CD4-positive, alpha-beta T cell treated with Interleukin-4 for 1 hour (primary cell): ENCODE measurements at places on chromosomes 3 and 15.

DNA sequence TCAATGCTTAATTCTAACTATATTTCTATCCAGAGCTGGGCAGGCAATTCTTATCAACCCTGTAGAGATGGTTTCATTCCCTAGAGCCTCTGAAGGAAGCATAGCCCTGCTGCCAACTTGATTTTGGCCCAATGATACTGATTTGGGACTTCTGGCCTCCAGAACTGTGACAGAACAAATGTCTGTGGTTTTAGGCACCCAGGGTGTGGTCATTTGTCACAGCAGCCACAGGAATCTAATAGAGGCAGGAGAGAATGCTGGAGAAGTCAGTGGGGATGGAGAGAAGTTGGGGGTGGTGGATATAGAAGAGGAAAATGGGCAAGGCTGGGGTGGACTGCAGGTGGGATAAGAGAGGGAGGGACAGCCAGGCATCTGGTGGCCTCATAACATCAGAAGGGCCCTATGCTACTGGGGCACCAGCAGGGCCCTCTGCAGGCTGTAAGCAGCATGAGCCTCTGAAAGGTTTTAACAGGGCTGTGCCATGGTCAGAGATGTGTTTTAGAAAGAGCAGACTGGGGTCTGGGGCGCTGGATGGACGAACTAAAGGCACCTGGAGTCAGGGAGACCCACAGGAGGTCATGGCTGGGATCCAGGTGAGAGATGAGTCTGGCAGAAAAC lies 19.8 kb downstream of the MRPS11 start:
- no peak for DNase-seq

GRCh38 chr3:52774066-52774713 lies 3.2 kb upstream of the ITIH1 start:
- no peak for DNase-seq

DNA sequence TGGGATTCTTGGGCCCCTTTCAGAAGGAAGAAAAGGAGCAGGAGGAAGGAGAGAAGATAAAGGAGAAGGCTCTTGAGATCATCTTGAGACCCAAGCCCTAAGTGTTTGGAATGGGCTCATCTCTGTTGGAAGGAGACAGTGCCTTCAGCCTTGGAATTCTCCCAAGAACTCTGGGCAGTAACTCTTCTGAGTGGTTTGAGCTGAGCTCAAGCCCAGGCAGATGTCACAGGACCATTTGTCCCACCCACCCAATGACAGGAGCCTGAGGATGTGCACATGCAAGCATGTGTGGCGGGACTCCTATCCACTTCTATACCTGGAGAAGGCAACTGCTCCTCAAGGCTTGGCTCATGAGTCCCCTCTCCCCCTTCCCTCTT lies 14.6 kb upstream of the TMEM40 start:
- DNase-seq, result no peak

GRCh38 chr3:2148561-2149340 lies 50.1 kb downstream of the CNTN4 start:
- no peak for DNase-seq

DNA sequence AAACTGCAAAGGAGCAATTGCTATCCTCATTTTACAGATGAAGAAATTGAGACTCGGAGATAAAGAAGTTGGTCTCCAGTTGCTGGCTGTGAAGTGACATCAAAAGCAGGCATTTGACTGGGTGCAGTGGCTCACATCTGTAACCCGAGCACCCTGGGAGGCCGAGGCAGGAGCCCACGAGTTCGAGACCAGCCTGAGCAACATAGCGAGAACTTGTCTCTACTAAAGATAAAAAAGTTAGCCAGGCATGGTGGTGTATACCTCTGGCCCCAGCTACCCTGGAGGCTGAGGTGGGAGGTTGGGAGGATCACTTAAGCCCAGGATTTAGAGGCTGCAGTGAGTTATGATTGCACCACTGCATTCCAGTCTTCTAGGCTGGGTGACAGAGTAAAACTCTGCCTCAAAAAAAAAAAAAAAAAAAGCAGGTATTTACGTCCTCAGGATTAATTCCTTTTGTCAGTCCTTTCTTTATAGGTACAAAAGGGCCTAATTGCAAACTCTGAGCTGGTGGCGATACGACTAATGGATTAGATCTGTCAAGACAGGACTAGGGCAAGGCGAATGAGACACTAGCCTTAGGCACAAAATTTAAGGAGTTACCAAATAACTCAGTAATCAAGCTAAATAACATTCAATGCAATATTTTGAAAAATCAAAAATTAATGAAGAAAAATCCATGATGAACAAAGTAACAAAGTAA lies 5.9 kb upstream of the DNASE1L3 start:
- no peak for DNase-seq

- no peak for DNase-seq
Observed at GRCh38 chr3:115804200-115804599, 180.9 kb downstream of the GAP43 start.

- DNase-seq, result no peak
Observed at GRCh38 chr15:47213883-47214282, 503.4 kb upstream of the SEMA6D start.

- DNase-seq, result no peak
Observed at GRCh38 chr3:14289590-14290461, 111.2 kb downstream of the LSM3 start.

- DNase-seq, result no peak
Observed at GRCh38 chr3:141333836-141334626, 34.3 kb upstream of the ZBTB38 start.

DNA sequence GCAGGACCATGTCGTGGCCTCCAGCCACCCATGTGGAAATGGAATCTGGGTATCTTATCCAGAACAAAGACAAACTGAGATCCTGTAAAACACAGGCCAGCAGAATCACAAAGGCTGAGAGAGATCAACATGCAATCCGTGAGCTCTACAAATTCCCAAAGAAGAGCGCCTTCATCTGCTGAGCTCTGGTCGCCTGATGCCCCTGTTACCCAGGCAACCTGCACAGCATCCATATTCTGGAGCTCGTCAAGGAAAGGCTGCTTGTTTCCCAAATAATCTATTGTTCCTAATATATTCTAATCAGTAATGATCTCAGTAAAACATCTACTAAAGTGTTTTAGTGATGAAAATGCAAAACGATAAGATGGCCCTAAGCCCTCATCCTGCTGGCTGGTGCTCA lies 133.6 kb downstream of the OCA2 start:
- no peak for DNase-seq

DNA sequence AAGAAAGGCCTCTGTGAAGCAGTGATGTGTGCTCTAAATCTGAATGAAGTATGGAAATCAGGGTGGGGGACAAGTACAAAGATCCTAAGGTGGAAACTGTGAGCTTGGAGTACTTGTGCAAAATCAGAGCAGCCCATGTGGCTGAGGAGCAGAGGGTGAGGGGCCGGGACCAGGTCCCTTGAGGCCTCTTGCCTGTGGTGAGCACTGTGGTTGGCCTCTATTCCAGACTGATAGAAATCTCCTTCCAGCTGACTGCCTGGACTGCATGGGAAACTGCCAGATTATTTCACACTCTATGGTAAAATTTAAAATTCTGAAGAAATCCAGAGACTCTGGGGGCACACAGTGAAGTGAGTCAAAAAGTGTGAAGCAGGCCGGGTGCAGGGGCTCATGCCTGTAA lies 81.4 kb downstream of the TM4SF4 start:
- DNase-seq, result no peak

GRCh38 chr3:32686713-32687112 lies 1.7 kb downstream of the CNOT10 start:
- DNase-seq, result no peak

DNA sequence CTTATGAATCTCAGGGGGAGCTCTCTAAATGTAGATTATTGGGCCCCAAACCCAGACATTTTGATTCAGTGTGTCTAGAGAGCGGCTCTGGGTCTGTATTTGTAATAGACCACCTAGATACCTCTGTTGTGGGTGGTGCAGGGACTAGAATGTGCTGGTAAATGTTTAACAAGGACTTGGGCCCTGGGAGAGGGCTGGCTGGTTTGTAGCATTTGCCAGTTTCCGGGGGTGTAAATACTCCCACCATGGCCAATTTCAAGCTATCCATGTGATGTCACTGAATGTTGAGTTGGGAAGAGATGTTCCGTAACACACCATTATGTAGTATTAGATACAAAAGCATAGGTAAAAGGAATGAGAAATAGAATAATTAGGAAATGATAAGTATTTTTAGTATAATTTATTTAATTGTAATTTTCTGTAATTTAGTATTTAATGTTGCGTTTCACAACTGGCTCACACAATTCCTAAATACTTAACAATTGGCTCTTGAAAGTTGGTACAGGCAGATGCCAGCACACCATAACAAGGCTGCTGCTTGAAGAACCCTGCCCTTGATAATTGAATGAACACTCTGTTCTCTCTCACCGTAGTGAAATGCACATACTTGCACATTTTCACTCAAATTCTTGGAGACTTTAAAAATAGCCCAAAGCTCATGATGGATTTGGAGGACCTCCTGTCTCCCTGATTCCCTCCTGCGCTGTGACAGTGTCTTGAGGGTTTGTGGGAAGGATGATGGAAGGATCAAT lies 359.2 kb upstream of the PROK2 start:
- no peak for DNase-seq

- no peak for DNase-seq
Observed at GRCh38 chr3:18057471-18058091, 315.1 kb upstream of the TBC1D5 start.

GRCh38 chr3:15556512-15556911 lies 35.0 kb upstream of the COLQ start:
- peak; percentile 39 for DNase-seq

GRCh38 chr3:121998611-121999473 lies 23.2 kb downstream of the ILDR1 start:
- DNase-seq, result no peak

GRCh38 chr15:97976766-97977503 lies 16.4 kb downstream of the ARRDC4 start:
- DNase-seq, result no peak

DNA sequence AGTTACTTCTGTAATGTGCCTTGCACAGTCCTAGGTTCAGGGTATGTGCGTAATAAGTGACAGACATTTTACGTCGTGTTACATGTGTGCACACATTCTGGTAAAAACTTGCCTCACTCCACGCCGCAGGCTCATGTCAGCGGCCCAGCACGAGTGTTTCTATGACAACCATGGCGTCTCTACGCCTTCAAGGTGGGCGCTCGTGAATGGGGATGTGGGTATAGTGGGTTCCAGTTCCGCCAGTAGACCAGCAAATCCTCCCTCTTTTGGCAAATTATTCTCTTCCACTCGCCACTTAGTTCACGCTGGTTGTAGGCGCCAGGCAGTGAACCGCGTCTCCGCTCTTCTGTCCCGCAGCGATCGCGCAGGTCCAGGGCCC lies 40.3 kb downstream of the CHST14 start:
- DNase-seq, result peak; percentile 36

- DNase-seq, result peak; percentile 70
Observed at GRCh38 chr3:52243791-52244628, 1.5 kb upstream of the PPM1M start.

DNA sequence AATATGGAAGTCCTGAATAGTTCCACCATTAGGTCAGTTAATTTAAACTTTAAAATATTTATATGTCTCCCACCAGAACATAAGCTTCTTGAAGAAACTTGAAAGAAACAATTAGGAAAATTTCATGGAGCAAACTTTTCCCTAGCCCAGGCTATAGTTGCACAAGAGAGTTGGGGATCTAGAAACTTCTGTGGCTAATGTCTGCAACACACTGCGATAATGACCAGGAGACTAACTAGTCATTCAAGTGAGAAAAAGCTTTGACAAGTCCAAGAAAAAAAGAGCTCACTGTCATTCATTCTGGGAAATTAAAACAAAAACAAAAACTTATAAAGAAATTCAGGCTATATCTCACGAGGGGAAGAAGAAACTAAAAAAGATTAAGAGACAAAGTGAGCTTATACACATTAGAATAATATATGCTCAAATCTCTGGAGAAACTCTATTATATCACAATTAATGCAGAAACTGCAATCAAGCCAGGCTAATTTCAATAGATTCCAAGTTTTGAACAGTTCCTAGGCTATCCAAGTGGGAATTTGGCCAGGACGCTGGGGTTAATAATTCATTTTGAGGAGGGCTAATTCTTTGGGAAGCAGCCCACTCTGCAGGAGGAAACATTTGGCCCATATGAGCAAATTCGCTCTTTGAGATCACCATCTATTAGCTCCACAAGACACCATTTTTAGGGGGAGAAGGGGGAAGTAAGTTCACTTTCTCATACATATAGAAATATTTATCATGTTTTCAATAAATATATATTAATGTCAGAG lies 134.6 kb downstream of the MEIS2 start:
- DNase-seq, result no peak

- DNase-seq, result peak; percentile 10
Observed at GRCh38 chr15:77027111-77027696, 32.3 kb downstream of the PSTPIP1 start.

- no peak for DNase-seq
Observed at GRCh38 chr15:38733331-38733730, 168.7 kb upstream of the RASGRP1 start.

- DNase-seq, result no peak
Observed at GRCh38 chr3:194870394-194871110, 184.9 kb downstream of the FAM43A start.

DNA sequence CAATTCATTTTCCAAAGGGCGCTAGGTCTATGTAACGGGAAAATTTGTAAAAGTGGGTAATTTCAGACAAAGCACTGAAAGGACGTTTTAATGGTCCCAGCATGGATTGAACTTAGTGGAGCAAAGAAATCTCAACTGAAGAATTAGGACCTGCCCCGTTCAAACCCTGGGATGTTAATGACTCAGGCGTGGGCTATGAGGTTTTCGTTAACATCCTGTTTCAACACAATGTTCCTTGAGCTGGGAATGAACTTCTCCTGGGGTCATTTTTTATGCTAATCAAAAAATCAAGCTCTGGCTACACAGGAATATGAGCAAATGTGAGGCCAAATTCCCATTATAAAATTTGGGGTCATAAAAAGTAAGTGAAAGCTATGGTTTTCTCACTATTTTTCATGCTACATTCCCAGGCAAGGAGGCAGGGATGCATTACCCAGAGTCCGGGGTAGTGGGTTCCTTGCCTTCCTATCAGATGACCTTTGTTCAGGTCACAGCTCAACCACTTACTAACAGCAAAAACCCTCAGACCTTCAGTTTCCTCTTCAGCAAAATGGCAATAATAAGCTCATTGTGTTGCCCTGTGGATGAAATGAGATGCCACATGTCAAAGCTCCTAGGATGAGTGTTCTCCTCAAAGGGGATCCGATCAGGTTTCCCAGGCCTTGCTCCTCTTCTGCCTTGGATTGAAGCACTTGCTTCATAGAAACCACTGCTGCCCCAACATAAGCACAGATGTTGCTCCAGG lies 271.4 kb downstream of the ARRDC4 start:
- no peak for DNase-seq

- DNase-seq, result no peak
Observed at GRCh38 chr15:29035336-29036285, 149.8 kb downstream of the APBA2 start.

- peak; percentile 14 for DNase-seq
Observed at GRCh38 chr3:107206141-107206540, 171.1 kb upstream of the CCDC54 start.

DNA sequence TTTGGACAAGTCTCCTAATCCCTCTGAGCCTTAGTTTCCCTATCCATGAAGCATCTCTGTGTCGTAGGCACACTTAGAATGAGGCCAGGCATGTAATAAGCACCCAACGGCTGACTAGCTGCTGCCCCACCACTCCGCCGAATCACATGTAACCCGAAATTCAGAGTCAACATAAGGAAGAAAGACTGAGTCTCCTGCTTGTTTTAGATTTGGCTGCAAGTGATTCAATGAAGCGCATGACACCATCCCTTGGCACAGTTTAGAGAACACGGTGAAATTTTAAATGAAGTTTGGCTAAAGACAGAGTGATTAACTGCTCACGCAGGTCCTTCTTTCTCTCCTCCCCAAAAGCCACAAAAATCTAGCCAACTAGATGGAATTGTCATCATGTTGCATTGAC lies 279.2 kb downstream of the TLE3 start:
- DNase-seq, result no peak
